ENCODE measurements at places on chromosomes 6 and 20. TPM values are rescaled to one million over a fixed set of nuclear protein-coding genes. Genes with fewer than 3 reads are reported as not detected.

Gene FGD2
- not detected for total RNA-seq

Gene SEMG1
- total RNA-seq = not detected

DNA sequence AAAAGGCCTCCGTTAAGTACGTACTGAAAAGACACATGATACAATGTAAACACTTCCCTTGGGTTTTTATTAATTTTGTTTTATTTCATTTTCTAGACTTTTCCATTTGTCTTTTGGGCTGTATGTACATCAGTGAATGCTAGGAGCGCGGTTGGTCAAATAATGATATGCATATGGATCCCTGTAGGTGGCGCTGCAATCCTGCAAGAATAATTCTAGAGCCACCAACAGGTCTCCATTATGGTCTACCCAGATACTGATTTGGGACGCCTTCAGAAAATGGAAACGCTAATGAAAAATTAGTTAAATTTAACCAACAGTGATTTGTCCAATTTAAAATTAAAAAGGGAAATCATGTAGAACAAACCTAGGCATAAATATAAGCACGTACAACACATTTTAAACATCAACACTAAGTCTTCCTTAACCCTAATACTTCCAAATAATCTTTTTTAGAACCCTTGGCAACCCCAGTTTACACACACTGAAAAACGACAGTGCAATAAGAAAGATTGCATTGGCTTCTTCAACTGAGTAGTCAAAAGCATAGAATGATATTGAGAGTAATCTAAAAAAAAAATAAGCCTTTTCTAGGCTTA lies 433.5 kb downstream of the RFPL4B start:
- no peaks in the 10 kb centered on the region for H3K27me3 ChIP-seq
- peak; percentile 88 for DNase-seq
- no peak overlapping the region for H3K27ac ChIP-seq
- peaks cover 7% of the 10 kb centered on the region for H3K36me3 ChIP-seq
- H3K4me3 ChIP-seq = peak overlapping the region; percentile 7
- peaks cover 46% of the 10 kb centered on the region for H3K4me1 ChIP-seq

DNA sequence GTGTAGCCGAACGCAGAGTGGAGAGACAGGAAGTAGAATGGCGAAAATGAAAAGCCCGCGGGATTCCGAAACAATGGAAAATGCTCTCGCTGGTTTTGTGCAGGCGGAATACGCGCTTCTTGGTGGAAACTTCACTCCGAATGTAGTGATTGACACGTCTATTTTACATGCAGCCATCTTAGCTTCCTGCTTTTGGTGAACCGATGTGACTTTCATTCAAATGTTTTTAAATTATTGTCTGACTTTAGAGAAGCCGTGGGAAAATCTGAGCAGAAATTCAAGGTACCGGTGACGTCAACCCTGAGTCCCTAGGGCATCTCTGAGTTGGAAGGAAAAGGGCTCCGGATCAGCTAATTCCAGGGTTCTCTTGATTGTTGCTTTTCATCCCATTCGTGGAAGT lies 11.4 kb downstream of the GPX5 start:
- peak overlapping the region; percentile 98 for H3K27ac ChIP-seq
- H3K27me3 ChIP-seq = peaks cover 21% of the 10 kb centered on the region
- H3K4me3 ChIP-seq = peak overlapping the region; percentile 93
- DNase-seq = peak; percentile 47
- H3K36me3 ChIP-seq = no peaks in the 10 kb centered on the region

Data from neural crest cell (in vitro differentiated cells).